ENCODE measurements at places on chromosomes 7 and 10.

- DNase-seq: no peak
These were observed 11.8 kb downstream of the OR9A2 start for GRCh38 chr7:143015084-143015483.

- no peak for DNase-seq
These were observed 141.2 kb upstream of the HDAC9 start for GRCh38 chr7:18354108-18355085.

DNA sequence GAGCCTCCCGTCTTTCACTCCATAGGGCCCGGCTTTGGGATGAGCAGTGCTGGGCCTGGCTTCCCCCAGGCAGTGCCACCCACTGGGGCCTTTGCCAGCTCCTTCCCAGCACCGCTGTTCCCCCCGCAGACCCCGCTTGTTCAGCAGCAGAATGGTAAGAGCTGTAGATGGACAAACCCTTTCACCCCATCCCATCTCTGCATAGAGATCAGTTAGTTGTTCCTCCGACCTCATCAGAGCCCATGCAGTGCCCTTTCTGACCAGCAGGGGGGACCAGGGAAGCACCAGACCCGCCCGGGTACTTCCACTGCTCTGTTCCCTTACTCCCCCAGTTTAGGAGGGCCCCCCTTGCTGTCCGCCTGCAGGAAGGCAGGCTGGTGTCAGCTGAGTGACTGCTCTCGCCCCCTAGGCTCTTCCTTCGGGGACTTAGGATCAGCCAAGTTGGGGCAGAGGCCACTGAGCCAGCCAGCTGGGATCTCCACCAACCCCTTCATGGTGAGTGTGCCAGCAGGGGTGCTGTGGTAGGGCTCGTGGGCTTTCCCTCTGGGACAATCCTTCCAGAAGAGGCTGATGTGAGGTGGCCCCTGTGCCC lies 9.8 kb downstream of the SAP25 start:
- DNase-seq: no peak

DNA sequence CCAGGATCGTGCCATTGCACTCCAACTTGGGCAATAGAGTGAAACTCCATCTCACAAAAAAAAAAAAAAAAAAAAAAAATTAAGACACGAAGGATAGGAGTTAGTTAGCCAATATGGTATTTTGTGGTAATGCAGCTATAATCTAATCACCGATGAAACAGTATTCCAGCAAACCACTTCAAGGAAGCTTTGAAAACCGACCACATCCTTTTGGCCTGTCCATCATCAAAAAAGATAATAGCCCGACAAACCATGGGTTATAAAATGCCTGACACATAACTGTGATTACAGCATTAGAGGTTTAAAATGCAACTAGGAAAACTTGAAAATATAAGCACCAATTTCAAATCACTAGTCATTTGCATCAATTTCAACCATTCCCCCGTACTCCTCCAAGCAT lies 728.6 kb upstream of the C7orf33 start:
- no peak for DNase-seq

- no peak for DNase-seq
These were observed 537.6 kb downstream of the ACTR3B start for GRCh38 chr7:153297141-153297540.

DNA sequence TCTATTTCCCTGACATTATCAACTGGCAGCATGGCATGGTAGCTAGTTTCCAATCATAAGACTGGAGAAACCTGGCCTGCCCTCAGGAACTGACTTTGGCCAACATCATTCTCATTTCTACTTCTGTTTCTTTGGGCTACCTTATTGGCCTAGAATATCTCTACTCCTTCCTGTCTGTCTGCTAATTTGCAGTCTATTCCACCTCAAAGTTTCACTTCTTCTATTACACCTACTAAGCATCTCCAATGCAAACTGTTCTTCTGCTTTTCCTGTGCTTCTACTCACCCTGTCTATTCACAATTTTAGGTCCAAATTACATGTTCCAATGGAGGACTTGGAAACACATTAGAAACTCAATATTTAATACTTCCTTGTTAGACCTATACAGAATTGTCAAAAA lies 65.6 kb downstream of the ZNF503 start:
- no peak for DNase-seq

DNA sequence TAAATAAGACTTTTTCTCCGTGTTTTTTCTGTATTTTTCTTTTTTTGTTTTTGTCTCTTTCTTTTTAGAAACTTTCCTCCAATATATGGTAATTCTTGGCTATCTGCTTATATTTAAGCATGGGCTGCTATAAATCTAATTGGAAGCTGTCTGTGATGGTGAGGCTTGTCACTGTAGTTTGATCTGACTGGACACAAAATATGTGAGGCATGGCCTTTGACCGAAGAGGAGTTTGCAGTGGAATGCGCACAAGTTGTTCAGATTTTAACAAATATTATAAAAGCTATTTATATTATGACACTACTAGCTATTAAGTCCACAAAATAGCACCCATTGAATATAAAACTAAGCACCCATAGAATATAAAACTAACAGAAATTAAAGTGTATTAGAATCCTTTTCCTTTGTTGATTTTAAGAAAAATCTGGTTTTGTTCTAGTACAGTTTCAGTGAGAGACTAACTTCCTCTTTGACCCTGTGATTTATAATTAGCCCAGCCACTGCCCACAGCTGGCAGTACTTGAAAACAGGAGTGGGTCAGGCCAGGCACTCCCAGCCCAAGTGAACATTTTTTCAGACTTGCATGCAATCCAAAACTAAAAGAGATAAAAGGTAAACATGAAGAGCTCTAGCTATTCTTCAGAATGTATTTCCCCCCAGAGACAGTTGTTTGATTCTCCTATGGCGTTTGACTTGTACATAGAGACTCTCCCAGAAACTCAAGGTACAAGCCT lies 69.9 kb upstream of the FGL2 start:
- no peak for DNase-seq

DNA sequence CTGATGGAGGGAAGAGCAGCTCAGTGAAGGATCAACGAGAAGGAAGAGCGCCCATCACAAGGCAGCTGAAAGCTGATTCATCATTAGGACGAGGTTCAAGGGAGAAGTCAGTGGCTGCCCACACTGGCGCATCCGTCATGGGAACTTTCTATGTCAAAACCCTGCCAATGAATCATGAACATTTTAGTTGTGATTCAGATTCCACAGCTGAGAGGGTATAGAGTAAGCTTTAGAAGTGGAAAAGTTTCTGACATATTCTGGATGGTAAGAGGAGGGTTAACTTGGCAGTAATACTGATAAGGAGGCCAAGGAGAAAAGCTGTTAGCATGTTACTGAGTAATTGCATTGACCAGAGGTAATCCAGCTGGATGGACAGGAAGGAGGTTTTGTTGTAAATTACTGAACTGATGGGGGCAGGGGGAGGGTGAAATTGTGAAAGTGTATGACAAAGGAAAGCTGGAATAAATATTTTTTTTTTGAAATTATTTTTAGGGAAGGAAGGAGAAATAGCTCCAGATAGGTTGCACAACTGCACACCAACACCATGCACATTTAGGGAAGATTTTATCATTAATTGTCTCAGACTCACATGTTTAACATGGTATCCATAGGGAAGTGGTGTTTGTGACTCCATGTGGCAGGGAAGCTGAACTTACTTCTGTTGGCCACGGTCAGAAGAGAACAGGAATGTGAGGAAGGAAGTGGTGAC lies 78.3 kb upstream of the NRP1 start:
- no peak for DNase-seq

GRCh38 chr7:150444674-150445365 lies 5.6 kb upstream of the GIMAP8 start:
- no peak for DNase-seq

DNA sequence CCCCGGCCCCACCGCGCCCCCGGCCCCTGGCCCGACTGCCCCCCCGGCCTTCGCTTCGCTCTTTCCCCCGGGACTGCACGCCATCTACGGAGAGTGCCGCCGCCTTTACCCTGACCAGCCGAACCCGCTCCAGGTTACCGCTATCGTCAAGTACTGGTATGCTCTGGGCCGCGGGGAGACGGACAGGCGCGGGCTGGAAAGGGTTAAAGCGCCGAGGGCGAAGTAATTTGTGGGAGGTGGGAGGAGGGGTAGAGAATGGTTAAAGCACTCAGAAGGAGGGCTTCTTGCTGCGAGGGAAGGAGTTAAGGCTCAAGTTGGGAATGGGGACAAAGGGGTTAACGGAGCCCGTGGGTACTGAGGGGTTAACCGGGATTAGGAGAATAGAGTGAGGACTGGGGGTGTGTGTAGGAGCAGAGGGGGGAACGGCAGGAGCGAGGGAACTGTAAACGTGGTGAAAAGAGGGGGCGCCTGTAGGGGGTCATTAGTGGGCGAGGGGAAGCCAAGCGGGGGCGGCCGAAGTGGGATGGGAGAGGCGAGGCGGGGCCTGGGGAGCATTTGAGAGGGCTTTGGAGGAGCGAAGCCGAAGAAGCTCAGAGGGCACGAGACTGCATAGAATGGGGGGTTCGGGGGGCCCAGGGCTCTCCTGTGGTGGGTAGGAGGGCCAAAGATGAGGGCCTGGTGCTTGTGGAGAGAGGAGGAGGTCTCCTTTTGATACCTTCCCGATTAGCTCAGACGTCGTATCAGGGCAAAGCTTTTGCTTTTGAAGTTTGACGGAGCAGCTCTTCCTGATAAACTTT lies 605 bp downstream of the SUFU start:
- DNase-seq: no peak

DNA sequence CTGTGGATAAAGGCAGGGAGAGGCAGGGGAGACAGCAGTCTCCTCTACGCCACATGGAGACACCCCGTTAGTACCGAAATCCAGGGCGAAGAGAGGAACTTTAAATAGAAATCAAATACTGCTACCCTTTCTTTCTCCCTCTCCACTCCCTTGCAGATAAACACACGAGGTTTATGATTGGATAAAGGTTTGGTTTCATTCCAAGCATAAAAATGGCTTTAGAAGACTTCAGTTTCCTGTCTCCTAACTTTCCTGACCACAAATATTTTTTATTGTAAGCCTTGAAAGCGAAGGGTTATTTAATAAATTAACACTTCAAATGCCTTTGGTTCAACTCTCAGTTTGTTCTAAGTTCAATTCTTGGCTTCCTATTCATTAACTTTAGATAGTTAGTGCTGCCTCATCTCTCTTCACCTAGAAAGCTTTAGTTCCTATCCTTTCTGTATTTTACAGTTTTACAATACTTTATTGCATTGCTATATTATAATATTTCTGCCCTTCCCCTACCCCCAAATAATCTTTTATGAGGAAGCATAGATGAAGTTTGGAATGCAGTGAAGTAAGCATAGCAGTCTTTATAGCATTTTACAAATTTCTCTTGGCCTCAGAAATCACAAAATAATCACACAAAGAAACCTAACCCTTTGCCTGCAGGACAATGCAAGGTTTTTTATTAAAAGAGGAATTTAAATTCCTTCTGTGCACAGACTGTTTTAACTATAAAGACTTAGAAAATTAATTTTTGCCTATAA lies 31.5 kb upstream of the ARID5B start:
- no peak for DNase-seq

- DNase-seq: no peak
These were observed 34.6 kb downstream of the MGAM start for GRCh38 chr7:142030294-142030693.

DNA sequence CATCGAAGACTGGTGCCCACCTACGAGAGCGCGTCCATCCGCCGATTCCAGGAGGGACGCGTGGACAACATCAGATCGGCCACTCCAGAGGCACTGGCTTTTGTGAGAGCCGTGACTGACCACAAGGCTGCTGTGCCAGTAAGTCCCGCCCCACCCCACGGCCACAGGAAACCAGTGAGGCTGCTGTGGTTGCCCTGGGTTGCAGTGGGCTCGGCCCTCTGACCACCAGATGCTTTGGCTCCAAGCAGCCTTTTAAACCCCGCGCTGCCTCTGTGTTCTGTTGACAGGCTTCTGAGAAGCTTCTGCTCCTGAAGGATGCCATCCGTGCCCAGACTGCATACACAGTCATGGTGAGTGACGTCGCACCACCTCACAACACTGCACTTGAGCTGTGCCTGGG lies 24.4 kb upstream of the C10orf53 start:
- DNase-seq: no peak

- DNase-seq: no peak
These were observed 782.4 kb downstream of the REEP3 start for GRCh38 chr10:64303566-64303965.

DNA sequence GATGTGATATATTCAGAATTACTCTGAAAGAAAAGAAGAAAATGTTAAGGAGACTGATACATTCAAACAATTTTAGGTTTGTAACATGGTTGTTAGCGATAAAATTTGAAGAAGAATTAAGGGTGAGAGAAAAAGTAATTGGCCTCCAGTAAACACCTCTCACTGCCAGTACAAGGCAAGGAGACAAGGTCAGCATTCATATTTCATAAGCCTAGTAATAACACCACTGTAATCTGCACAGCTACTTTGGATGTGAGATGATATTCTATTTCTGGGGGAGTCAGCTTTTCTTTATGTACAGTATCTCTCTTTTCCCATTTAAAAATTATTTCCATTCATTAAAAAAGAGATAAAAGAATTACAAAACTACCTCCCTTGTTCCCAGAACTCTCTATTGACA lies 621.1 kb downstream of the NRG3 start:
- DNase-seq: no peak

DNA sequence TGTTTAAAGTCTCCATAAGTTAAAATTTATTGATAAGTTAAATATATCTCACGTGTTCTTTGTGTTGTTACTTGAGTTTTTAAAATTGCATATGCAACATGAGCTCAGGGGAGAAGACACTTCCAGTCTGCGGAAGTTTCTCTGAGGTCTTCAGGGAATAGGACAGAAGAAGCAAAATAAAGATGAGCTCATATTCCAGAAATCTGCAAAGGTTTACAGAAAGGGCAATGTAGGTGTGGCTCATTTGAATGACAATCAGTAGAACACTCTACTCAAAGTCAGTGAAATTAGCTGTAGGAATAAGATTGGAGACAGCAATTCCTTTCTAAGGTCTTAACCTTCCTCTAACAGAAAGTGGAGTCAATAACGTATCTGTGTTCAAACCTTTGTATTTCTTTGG lies 53.7 kb downstream of the CACNA2D1 start:
- DNase-seq: no peak

DNA sequence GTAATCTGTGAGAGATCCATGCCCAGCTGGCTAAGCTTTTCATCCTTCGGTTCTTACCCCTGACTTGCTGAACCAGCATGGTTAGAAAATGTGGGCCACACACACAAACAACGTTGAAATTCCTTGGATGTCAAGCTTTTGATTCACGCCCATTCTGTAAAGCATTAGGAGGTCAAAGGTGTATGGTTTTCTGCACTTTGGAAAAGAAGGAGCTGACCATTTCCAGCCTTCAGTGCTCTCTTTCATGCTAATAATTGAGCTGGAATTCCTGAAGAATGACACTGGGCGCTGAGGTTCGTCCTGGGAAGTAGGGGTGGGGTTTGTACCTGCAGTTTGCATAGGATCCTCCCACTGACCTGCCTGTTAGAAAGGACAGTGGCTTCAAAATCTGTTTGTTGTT lies 23.1 kb downstream of the KLF6 start:
- no peak for DNase-seq

DNA sequence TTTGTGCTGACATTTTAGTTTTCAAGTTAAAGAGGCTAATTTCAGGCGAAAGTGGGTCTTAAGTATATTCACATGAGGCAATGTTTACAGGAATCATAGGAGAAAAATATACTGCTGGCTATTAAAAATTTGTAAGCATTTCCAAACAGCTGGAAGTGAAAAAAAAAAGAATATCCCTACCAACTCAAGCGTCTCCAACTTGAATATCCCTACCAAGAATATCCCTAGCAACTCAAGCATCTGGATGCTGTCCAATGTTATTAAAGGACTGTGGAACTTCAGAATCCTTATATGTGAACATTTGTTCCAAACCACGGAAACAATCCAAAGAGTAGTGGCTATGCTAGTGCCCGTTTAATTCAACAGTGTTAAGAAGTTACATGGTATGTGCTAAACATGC lies 1303.0 kb downstream of the GATA3 start:
- no peak for DNase-seq
